NB4 (cell line): ENCODE measurements at places on chromosomes 6 and 20.
A peak's percentile ranks its signal among the peaks of the same experiment; 100 is the strongest.

DNA sequence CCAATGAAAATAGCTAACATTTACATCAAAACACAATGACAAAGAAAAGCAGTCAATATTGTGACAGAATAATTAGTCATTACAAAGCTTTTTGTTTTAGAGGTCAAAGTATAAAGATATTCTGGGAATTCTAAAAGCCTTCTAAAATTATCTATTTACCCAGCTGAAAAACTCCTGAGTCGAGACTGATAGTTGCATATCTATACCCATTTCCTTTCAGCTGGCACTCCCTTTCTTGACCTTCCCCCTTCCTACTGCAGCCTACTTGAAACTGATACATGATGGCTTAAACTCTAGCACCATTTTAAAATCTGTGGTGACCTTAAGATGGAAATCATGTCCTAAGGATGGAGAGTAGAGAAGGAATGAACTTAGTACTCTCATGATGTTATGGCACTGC is 38.6 kb downstream of the LMBRD1 start:
- DNase-seq, result no peak

- DNase-seq, result peak; percentile 69
Measured at GRCh38 chr20:59518881-59519706, 85.2 kb upstream of the PHACTR3 start.

GRCh38 chr6:55388211-55388610 is 60.9 kb downstream of the GFRAL start:
- no peak for DNase-seq

DNA sequence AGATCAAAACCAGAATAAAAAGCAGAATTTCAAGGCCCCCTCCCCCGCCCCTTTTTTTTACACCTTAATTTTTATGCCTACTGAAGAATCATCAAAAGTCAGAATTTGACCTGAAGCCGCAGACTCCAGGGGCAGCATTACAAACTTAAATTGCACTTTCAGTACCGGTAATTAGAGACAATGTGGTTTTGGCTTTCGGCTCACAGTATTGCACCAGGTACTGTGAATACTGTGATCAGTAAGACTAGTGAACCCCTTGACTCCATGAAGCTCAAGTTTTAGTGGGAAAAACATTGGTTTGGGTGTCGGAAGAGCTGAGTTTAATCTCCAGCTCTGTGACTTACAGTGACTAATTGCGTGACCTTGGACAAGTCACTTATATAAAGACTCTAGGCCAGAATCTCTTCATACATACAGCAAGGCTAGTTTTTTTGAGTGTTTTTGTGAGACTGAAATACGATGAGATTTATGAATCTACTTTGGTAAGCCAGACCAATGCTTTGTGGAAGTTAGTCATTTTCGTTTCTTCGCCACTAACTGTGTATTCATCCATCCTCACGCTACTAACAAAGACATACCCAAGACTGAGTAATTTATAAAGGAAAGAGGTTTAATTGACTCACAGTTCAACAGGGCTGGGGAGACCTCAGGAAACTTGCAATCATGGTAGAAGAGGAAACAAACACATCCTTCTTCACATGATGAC is 114.7 kb downstream of the SASH1 start:
- DNase-seq, result no peak
